ENCODE measurements at places on chromosomes 2 and 18. TPM values are rescaled to one million over a fixed set of nuclear protein-coding genes. Genes with fewer than 3 reads are reported as not detected.

The PHOSPHO2 gene
- 3.1 TPM for total RNA-seq

The DCDC2C gene
- not detected for total RNA-seq

The TDRD15 gene
- total RNA-seq: not detected

The IL37 gene
- not detected for total RNA-seq

The KLHL30 gene
- not detected for total RNA-seq

The PLB1 gene
- 2.0 TPM for total RNA-seq

The SYT4 gene
- total RNA-seq: not detected
